ENCODE measurements at places on chromosomes 11 and 22. TPM values are rescaled to one million over a fixed set of nuclear protein-coding genes. Genes with fewer than 3 reads are reported as not detected.

- no peak overlapping the region for H3K4me3 ChIP-seq
- no peak for DNase-seq
- peaks cover 66% of the 10 kb centered on the region for H3K27me3 ChIP-seq
Observed at GRCh38 chr11:120532832-120533196, 21.3 kb downstream of the GRIK4 start.

WBP2NL gene
- not detected for total RNA-seq

DNA sequence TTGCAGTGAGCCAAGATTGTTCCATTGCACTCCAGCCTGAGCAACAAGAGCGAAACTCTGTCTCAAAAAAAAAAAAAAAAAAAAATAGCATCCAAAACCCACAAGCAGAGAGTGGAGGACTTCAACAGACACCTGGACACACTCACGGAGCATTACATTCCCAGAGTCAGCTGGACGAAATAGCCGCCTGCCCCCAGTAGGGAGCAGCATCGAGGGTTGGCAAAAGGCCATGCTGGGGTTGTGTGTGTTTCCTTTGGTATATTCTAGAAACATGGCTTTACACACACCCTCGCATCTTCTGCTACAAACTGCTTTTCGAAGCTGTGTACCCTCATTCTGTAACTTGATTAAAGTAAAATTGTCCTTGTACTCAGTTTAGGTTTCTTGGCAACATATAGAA, 5.3 kb downstream of the ADA2 start:
- no peaks in the 10 kb centered on the region for H3K4me1 ChIP-seq
- DNase-seq, result peak; percentile 19
- H3K4me3 ChIP-seq, result no peak overlapping the region
- H3K36me3 ChIP-seq, result no peaks in the 10 kb centered on the region
- peaks cover 3% of the 10 kb centered on the region for H3K27me3 ChIP-seq

C11orf42 gene
- total RNA-seq, result not detected

C11orf86 gene
- total RNA-seq, result not detected
